ENCODE measurements at places on chromosomes 4 and X.

GRCh38 chr4:27887646-27888045 is 1027.0 kb downstream of the STIM2 start:
- no peak for DNase-seq

DNA sequence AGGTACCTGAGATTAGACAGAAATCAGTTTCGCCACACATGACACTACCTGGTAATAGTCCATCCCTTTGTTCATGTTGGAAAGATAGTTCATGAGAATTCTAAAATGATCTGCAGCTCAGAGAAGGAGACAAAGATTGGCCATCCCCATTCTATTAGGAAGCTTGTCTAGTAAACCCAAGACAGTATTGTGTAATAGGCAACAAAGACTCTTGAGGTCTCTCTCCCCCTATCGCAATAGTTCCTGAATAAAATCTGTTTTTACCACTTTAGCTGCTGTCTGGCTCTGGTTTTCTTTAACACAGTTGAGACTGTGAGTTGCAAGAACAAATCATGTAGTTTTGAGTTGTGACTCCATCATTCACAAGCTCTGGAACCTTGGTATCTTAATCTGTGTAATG is 14.8 kb upstream of the BBS7 start:
- no peak for DNase-seq

DNA sequence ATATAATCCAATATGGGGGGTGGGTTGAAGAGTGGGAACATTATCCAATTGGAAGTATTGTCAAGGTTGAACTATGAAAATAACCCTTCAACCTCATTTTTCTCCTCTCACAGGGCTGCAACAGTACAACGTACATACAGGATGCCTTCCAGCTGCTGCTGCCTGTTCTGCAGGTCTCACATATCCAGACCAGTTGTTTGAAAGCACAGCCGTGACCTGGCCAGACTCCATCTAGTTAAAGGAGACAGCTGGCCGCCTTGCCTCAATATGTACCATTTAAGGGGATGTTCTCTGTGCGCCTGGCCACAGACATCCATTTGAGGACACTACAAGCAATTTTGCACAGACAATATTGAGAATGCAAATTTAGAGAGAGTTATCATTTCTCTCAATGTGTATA is 75.7 kb downstream of the FAM114A1 start:
- peak; percentile 98 for DNase-seq

- no peak for DNase-seq
Observed at GRCh38 chr4:67556436-67556835, 2.1 kb upstream of the STAP1 start.

- no peak for DNase-seq
Observed at GRCh38 chrX:17758382-17758781, 21.1 kb downstream of the SCML1 start.

- DNase-seq = no peak
Observed at GRCh38 chr4:80053140-80053910, 19.7 kb downstream of the ANTXR2 start.

GRCh38 chrX:27863809-27864208 is 56.0 kb downstream of the MAGEB10 start:
- DNase-seq = no peak

DNA sequence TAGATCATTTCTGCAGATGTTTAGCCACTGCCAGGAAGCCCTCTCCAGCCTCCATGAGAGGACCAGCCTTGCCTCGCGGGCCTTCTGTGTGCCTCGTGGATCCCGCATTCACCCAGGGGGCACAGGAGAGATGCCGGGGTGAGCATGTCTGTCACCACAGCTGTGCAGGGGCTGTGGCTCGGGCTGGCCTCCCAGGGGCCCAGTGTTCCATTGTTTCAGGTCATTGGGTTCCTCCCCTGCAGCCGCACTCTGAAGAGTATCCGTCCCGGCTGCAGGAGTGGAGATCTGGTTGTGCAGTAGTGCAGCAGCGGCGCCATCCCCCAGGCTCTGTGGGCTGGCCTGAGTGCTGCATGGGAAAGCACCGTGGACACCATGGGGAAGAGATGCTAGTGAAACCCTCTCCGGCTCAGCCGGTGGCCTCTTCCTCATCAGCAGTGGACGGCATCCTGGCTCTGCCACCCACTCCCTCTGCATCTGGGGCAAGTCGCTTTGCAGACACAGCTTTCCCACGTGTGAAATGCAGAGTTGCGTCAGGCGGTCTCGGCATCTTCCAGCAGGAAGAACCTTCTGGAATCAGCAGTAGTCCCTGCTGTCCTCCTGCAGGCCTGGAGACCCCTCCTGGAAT is 29.1 kb downstream of the TBC1D14 start:
- DNase-seq = no peak

DNA sequence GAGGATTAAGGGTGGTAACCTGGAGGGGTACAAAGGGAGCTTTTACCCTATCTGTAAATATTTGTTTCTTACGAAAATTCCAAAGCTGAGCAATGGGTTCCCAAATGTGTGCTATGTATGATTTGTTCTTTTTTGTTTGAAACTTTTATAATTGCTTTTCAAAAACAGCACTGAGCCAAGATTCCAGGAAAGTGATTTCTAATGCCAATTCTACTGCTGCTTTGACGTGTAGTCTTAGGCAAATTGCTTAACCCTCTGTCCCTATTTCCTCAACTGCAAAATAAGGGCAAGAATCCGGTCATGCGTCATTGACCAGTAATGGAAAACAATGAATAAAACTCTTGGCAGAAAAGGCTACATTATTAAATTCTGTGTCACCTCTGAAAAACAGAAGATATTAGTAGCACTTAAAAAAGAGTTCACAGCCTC is 454.7 kb downstream of the IL15 start:
- DNase-seq = peak; percentile 99

DNA sequence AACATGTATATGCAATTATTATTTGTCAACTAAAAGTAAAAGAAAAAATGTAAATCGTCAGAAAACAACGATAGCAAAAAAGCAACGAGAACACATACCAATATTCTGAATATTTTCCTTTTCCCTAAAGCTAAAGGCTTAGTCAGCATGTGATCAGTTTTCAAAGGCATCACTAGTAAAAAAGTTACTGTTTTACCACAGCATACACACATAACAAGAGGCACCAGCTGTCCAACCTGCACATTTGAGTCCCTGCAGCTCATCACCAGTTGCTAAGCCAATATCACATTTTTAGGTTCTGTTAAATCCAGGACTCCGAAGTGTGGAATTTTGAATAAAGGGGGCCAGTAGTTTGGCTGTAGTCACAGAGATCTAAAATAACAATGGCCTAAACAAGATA is 203.8 kb downstream of the ADGRA3 start:
- no peak for DNase-seq

DNA sequence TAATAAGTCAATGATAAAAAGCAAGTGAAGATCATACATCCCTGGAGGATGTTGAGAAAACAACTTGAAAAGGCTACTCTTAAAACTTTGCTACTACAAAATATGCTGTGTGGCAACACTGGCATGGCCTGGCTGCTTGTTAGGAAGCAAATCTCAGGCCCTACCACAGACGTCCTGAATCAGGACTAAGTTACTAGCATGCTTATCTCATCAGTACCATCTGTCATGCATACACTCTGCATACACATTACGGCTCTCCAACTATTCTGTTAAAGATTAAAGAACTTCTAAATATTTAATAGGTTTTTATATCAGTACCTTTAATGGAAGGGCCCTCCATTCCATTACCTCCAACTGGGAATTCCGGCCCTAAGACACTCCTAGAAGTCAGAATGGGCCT is 8.2 kb downstream of the PAPSS1 start:
- DNase-seq = no peak

DNA sequence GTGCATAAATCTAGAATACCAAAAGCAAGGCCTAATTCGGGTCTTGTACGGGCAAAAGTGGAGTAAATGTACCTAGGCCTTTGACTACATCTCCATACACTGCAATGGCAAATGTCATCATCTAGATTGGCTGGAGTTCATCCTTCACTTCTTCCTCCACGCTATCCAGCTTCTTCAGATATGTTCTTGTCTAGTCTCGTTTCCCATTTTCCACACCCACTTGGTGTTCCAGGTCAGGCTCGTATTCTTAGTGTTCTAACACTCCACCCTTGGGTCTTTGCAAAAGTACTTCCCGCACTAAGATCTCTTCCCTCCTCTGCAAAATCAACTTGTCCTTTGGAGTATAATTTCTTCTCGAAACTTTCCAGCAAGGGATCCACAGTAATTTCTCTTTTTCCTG is 1.4 kb downstream of the COQ2 start:
- DNase-seq = no peak

DNA sequence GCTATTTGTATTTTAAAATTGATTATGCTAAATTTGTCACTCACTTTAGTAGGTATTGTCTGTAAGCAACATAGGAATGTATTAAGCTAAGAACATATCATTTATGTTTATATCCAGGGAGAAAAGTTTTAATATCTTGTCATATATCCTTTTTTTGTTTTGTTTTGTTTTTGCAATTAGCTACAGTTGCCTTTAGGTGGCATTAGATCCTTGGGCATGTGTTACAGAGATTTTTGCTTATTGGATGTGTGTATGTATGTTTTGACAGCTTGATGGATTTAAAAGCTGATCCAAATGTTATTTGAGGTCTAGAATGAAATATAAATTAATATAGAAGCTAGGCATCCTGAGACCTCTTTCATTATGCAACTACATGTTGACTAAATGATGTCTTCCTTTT is 36.1 kb upstream of the OTUD4 start:
- DNase-seq = peak; percentile 65

GRCh38 chr4:39596971-39597370 is 41.7 kb downstream of the SMIM14 start:
- DNase-seq = no peak
